ENCODE measurements at places on chromosomes 11 and 22.

- peak; percentile 44 for DNase-seq
Observed at GRCh38 chr11:79592824-79593223, 152.0 kb upstream of the TENM4 start.

GRCh38 chr11:107566569-107566968 is 1.0 kb upstream of the ALKBH8 start:
- no peak for DNase-seq

DNA sequence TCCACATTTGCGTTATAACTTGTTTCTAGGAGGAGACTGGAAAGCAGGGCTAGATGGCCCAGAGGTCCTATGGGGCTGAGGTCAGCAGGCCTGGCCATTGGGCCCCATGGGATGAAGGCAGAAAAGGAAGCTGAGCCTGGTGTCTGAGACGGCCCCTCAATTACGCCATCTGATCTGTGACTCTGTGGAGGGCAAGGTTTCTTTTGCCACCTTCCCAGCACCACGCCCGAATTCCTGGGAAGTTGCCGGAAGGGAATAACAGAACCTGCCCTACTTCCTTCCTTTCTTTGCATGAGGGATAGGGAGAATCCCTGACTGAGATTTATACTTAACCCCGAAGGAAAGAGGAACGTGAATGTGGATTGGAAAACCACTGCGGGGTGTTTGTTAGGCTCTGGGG is 118.1 kb downstream of the MPPED1 start:
- no peak for DNase-seq

DNA sequence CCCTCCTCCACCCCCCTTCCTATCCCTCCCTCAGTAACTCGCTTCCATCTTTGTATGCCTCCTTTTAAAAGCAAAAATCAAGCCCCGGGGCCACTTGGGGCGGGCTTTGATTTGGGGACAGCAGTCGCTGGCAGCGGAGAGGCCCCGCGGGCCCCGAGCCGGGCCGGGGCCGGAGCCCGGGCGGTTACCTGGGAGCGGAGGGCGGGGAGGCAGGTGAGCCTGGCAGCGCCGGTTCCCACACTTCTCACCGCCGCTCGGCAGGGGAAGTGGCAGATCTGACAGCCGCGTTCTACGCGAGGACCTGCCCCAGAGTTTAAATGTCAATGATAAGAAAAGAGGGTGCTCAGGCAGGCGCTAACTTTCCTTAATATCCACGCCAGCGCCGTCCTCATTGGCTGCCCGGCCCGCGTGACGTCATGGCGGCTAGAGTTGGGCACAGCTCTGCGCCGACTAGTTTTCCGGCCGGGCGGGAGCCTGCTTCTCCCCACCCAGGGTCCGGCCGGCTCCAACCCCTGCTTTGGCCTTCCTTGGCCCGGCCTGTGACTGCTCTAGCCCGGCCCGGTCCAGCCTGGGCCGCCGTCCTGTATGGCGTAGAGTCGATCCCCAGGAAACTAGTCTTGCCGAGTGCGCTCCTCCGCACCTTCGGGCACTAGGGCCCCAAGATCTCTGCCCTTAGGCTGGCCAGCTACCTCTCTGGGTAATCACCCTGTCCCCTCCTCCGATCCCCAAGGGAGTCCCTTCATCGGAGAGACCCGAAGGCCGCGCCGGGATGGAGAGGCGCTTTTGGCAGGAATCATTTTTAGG is 6.7 kb upstream of the PAX6 start:
- peak; percentile 64 for DNase-seq

- DNase-seq = no peak
Observed at GRCh38 chr11:71235719-71236118, 16.7 kb downstream of the SHANK2 start.

GRCh38 chr11:68064926-68065325 is 26.1 kb downstream of the TCIRG1 start:
- DNase-seq = no peak

- DNase-seq = no peak
Observed at GRCh38 chr22:30860176-30861105, 108.1 kb downstream of the MORC2 start.

GRCh38 chr22:22812031-22812905 is 75.3 kb upstream of the IGLL5 start:
- no peak for DNase-seq

DNA sequence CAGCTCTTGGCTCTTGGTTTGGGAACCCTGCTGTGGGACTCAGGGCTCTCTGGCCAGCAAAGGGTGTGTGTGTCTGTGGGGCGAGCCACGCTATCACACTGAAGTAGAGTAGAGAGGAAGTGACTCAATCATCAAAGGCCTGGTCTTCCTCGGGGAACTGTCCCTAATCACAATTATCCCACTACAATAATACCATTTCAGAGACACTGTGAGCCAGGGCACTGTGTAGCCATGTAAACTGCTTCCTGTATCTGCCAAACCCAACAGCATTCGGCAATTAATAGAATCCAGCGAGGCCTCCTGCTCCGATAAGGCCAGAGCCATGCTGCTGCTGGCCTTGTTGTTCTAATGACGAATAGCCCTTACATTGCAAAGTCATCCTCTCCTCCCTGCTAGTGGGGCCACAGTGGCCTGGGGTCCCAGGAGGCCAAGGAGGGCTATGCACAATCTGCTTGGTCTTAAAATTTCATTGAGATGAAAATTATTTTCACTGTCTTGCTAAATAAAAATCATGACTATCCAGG is 49.8 kb upstream of the LMO2 start:
- no peak for DNase-seq
